Stimulated activated CD8-positive, alpha-beta memory T cell treated with anti-CD3 and anti-CD28 coated beads, Interleukin-2, amount 100 ng/mL, for 1 hour (primary cell): ENCODE measurements at places on chromosomes 13 and 19.

GRCh38 chr13:95924389-95924994 lies 128.7 kb downstream of the UGGT2 start:
- DNase-seq: no peak

- no peak for DNase-seq
Observed at GRCh38 chr19:41927497-41928192, 604 bp downstream of the ERFL start.

DNA sequence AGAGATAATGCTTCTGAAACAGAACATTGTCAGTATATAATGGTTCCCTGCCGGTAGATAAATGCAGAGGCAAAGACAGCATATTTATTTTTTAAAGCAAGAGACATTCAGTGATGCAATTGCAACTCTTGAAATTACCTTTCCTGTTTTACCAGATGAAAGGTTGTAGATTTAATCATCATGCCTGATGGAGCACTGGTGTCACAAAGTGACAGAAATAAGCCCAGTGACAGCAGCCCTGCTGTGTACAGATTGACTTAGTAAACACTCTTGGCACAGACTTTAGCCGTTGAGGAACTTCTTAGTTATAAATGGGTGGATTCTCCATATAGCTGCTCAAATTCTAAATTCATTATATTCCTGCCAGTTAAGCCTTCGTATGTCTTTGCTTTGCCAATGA lies 172.5 kb downstream of the ITGBL1 start:
- no peak for DNase-seq

DNA sequence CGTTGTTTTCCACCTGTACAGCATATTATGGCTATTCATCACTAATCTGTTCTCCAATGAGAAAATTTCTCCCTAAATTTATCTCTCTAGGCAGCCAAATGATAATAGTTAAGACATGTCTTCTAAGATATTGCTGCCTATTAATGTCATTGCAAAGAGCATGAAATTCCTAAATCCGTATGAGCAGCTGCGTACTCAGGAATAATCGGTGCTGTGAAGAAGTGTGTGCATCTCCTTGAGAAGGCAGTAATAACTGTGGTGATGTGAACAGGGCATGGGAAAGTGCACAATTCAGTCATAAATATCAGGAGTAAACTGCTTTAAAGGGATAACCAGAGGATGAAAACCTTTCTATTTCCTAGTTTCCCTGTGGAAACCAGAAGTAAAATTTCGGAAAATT lies 112.2 kb downstream of the SLITRK5 start:
- no peak for DNase-seq

GRCh38 chr13:90800082-90800746 lies 547.3 kb upstream of the MIR17HG start:
- no peak for DNase-seq

DNA sequence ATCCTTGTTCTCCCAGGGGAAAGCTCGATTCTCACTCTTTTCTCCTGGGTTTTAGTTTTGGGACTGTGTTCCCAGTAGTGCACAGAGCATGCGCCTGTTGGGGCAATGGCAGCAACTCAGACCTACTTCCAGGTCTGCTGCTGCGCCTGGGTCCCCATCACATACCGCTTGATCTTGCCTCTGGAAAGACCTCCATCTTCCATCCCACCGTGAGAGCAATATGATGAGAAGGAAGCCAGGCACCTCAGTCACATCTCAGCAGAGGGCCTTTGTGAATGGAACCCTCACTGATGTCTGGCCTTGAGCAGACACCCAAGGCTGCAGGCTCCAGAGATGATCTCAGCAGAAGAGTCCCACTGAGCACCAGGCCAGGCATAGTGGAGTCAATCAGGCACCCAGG lies 176.8 kb upstream of the ZNF507 start:
- DNase-seq: no peak

DNA sequence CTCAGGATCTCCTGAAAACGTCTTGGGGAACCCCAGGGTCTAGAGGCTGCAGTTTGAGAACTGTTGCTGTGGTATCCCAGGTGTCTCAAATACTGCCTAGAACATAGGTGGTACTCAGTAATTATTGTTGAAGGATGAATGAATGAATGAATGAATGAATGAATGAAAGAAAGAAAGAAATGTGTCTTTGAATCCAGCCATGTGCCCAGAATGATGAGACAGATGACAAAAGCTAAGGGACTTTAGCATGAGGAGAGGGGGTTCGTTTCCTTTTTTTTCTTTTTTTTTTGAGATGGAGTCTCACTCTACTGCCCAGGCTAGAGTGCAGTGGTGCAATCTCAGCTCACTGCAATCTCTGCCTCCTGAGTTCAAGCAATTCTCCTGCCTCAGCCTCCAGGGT lies 7.8 kb downstream of the LSR start:
- DNase-seq: no peak

- no peak for DNase-seq
Observed at GRCh38 chr19:31127134-31127967, 221.9 kb downstream of the TSHZ3 start.

- no peak for DNase-seq
Observed at GRCh38 chr13:78915015-78915414, 256.1 kb upstream of the OBI1 start.

DNA sequence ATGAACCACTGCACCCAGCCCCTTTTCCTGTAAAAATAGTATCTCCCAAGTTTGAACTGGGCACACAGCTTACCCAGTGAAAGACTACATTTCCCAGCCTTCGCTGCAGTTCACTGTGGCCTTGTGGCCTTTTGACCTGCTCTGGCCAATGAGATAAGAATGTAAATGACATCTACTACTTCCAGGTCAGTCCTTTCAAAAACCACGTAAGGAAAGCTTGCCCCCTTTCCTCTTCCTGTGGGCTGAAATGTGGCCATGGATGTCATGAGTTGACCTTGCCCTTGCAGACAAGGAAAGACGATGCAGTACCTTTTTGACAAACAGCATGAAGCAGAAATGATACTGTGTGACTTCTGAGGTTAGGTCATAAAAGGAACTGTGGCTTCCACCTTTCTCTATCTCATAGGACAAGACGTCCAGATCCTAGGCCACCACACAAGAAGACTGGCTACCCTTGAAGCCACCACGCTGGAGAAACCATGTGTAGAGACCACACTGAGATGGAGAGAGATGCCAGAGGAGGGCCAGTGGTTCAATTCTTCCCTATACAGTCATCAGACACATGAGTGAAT lies 19.9 kb downstream of the ACER1 start:
- no peak for DNase-seq

- DNase-seq: no peak
Observed at GRCh38 chr13:30755678-30756077, 20.3 kb downstream of the ALOX5AP start.

DNA sequence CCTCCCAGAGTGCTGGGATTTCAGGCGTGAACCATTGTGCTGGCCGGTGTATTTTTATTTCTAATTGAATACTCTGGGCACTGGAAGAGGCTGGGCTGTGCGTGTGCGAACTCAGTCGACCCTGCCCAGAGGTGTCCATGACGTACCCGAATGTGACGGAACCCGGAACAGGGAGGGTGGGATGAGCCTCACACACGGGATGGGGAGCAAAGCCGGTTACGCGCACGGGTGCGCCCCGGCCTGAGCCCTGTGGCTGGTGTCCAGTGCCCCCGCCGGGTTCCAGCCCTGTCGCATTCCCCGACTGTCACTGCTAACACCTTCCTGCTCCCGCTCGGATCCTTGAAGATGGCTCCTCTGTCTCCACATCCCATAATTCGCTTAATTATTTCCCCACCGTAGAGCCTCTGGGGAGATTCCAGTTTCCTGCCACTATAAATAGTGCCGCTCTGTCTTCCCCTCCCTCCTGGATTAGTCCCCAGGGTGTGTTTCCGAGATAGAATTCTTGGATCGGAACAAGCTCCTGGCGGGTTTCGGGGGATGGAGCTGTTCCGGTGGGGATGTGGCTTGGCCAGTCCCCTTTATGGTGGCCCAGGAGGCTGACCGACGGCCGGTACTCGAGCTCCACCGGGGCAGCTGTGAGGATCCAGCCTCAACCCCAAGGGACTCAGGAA lies 22.0 kb downstream of the SBNO2 start:
- no peak for DNase-seq

DNA sequence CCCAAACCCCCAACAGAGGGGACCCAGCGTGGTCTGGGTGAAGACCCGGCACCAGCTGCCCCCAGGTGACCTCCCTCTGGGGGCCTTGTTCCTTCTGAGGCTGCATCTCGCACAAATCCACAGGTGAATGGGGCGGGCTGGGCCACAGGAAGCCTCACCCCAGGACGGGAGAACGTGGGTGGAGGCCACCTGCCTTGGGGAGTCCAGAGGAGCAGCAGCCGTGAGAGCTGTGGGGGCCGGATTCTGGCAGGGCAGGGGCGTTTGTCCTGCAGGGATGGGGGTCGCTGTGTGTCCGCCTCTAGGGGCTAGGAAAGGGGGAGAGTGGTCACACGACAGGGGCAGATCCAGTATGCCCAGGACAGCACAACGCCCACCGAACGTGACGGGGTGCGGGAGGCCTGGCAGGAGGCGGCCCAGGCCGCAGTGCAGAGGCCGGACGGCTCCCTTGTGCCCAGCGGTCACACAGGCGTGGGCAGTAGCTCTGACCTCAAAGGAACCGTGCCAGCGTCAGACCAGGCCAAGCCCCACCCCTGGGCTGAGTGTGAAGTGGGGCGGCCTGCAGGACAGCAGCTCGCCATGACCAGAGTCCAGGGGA lies 6.7 kb downstream of the POLR2E start:
- no peak for DNase-seq

- DNase-seq: no peak
Observed at GRCh38 chr19:22735911-22736645, 47.9 kb downstream of the ZNF99 start.

DNA sequence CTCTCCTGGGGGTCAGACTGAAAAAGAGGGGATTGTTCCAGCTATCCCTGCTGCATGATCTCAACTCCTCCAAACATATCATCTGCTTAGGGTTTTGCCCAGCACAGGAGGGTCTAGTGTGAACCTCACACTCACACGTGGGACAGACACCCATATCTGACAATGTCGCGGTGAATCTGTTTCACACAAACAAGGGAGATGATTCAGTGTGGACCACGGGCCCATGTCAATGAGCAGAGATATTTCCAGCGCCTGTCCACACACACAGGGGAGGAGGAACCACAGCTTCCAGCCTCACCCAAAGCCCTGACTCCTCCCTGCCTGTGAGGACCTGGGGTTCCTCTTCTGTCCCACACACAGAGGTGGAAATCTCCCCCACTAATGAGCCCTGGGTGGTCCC lies 29.6 kb upstream of the KIR3DL3 start:
- DNase-seq: no peak

- DNase-seq: no peak
Observed at GRCh38 chr19:46520616-46521015, 24.9 kb upstream of the PNMA8B start.

DNA sequence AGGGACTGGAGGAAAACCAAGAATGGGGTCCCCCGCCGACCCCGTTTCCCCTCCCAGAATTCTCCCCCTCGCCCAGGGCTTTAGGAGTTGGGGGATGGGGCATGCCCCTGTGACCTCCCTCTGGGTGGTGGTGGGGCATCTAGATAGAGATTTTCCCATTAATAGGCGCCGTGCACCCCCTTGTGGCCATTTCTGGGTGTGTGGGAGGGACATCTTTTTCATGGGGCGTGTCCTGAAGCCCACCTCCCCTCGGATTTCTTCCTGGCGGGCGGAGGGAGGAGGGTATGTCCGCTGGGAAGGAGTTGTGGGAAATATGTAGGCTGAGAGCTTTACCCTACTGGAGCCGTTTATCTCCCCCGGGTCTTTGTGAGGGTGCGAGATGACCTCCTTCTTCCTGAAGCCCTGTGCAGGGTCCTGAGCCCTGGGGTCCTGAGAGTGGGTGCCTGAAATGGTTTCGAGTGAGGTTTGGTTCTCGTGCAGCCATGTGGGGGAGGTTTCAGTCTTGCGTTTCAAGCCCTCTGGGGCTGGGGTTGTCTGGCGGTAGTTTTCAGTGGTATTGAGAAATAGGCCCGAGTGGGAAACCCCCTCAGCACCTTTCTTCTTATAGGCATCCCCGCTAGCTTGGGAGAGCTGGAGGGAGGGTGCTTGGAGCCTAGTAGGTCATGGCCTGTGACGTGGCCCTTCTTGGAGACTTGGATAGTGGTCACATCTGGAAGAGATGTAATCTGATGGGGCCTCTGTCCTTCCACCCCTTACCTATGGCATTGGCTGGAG lies 1.0 kb downstream of the PRMT1 start:
- DNase-seq: peak; percentile 76

- DNase-seq: no peak
Observed at GRCh38 chr19:11767633-11768133, 883 bp downstream of the ZNF441 start.

- DNase-seq: peak; percentile 47
Observed at GRCh38 chr19:15464394-15465385, at the start of gene RASAL3. Gene RASAL3 (minus strand): TSS chr19:15464544. CDS start chr19:15464358, 186 bp downstream.

- DNase-seq: no peak
Observed at GRCh38 chr13:91355826-91356710, 8.6 kb downstream of the MIR17HG start.

GRCh38 chr13:97901716-97902115 lies 51.8 kb upstream of the IPO5 start:
- no peak for DNase-seq

GRCh38 chr19:35395382-35396199 lies 24.7 kb downstream of the GPR42 start:
- DNase-seq: no peak

DNA sequence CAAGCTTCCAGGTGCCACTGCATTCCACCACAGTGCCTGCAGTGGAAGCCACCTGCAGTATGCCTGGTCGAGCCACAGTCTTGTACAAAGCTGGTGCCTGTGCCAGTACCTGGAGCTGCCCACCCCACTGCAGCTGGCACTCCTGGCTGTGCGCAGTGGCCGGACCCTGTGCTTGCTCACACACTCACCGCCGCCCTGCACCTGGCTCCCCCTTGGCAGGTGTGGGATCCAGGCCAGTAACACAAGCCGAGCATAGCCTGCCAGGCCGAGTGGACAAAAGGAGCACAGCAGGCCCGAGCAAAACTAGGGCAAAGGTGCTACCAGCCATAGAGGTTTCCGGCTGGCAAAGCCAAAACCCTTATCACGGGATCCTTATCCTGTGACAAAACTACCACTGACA lies 18.5 kb downstream of the UGGT2 start:
- no peak for DNase-seq

GRCh38 chr19:28171983-28172382 lies 1041.0 kb downstream of the UQCRFS1 start:
- DNase-seq: no peak

DNA sequence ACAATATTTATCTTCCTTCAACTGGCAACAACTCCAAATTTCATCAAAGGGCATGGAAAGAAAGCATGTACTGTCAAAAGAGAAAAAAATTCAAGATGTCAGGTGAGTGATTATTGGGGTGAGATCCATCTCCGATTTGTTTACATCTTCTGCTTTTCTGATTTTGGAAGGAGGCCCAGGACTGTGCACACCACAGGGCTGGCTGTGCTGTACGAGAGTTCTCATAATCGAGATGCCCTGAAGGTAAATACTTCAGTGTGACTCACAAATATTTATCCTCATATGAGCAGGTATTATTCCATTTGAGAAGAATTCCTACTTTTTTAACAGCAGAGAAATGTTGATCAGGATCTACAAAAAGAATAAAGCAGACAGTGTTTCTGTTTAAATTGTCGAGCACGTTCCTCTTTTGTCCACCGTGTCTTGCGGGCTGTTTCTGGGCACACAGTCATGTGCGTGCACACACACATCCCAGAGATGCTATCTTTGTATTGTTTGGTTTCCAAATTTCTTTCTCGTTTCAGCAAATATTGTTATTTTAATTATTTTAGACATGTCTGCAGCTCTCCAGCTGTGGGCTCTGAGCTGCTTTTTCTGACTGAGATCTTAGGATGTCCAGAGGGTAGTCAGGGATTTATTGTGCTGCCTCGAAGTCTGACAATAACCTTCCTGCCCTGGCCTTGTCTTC lies 103.8 kb downstream of the KL start:
- DNase-seq: no peak
